ENCODE measurements at places on chromosomes 5 and 9. TPM values are rescaled to one million over a fixed set of nuclear protein-coding genes. Genes with fewer than 3 reads are reported as not detected.

Gene SNX30
- total RNA-seq = 29.5 TPM

Gene LMBRD2
- 27.5 TPM for total RNA-seq

Gene PCDHA1
- total RNA-seq = 0.71 TPM

Gene CLIC3
- 1.1 TPM for total RNA-seq

Gene TIFAB
- 0.05 TPM for total RNA-seq

Gene TOR2A
- 11.1 TPM for total RNA-seq

Gene CDH9
- total RNA-seq = 1.6 TPM

Gene CHSY3
- 25.1 TPM for total RNA-seq

Gene GBGT1
- total RNA-seq = 10.4 TPM

Gene SLC6A3
- 2.7 TPM for total RNA-seq

Gene SPINK6
- total RNA-seq = not detected

Measured in camera-type eye (tissue), 1 donor.